ENCODE measurements at places on chromosomes 16 and 17. TPM values are rescaled to one million over a fixed set of nuclear protein-coding genes. Genes with fewer than 3 reads are reported as not detected.

AGRP gene
- not detected for total RNA-seq

RDM1 gene
- total RNA-seq = not detected

CYB561 gene
- total RNA-seq = 18.9 TPM

AP2B1 gene
- 129 TPM for total RNA-seq

HS3ST6 gene
- not detected for total RNA-seq

DYNLRB2 gene
- total RNA-seq = not detected

Measured in activated B cell treated with CpG ODN at 0.5 μM for 24 hours (primary cell).